RWPE2 (cell line): ENCODE measurements at places on chromosomes 1 and 21.

- no peak overlapping the region for H3K27ac ChIP-seq
Observed at GRCh38 chr1:74593887-74594866, 79.4 kb downstream of the ERICH3 start.

DNA sequence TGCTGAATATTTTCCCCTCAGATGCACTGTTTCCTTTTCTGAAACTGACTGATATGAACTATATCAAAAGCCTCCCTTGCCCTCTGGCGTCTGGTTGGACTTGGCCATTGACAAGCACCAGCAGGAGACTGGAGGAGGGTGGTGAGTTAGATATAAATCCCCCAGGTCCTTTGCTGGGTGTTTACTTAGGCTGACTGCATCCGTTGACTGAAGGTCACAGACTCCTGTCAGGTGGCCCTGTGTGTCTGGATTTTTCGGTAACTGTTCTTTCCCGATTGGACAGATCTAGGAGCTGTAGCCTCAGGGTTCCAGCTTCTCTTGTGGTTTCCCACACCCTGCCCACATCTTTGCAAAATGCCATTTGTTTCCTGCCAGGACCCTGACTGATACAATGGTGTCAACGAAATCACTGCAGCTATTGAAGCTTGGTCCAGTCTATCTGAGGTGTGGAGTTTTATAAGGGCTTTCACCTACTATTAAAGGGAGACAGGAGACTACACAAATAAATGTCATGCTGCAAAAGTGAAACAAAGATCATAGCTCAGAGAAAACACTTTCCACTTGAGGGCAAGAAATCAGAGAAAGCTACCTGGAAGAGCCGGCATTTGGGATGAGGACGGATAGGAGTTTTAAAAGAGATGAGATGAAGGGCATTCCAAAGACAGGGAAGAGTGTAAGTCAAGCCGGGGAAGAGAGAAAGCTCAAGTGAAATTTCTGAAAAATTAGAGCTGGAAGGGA, 1.5 kb upstream of the MAGI3 start:
- DNase-seq = no peak
- peaks cover 10% of the 10 kb centered on the region for H3K4me1 ChIP-seq
- H3K27me3 ChIP-seq = no peaks in the 10 kb centered on the region
- H3K36me3 ChIP-seq = no peaks in the 10 kb centered on the region
- peak overlapping the region; percentile 55 for H3K27ac ChIP-seq

DNA sequence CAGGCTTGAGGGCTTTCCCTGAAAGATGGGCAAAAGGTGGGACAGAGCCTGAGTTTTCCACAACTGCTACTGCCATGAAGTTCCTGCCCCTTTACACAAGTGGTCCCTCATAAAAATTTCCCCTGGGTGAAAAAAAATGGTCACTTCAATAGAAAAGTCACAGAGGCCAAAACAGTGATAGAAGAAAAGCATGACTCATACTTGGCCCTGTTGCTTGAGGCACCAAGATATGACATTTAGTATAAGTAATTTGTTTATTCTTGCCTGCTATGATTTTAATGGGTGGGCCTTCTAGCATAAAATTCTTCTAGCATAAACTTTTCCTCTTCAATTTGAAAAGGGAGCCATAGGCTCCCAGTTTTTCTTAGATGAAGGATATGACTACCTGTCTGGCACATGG, 280.2 kb downstream of the DPYD start:
- no peaks in the 10 kb centered on the region for H3K27me3 ChIP-seq
- H3K4me3 ChIP-seq = no peak overlapping the region
- no peaks in the 10 kb centered on the region for H3K4me1 ChIP-seq
- no peak overlapping the region for H3K27ac ChIP-seq
- DNase-seq = no peak

DNA sequence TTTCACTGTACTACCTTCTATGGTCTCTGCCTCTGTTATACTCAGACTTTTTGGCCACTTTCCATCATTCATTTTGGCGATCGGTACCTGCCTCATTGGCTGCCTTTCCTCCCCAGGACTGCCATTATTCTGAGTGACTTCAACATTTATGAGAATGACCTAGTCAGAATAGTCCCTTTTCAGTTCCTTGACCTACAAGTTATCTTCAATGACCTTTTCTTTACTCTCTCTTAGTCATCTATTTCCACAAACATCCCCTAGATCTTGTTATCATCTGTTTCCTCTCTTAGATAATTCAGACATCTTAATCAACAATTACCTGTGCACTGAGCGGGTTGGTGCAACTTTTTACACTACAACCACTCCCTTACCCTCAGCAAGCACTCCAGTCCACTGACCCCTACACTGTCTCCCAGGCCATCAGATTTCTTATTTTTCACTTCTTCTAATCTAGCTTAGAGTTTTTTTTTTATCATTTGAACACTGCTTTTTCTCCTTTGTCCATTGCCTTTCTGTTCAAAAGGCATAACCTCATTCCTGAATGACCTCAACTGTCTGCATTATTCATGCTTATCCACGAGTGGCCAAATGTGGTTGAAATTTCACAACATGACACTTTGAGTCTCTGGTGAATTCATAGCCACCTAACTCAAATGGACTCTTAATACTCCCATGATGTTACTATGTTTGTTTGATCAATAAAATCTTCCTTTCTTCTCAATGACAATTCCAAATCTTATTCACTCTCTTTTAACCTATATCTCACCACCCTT, 112.7 kb downstream of the HMCN1 start:
- no peaks in the 10 kb centered on the region for H3K36me3 ChIP-seq
- no peak for DNase-seq
- H3K4me3 ChIP-seq = no peak overlapping the region
- H3K27me3 ChIP-seq = no peaks in the 10 kb centered on the region
- no peak overlapping the region for H3K27ac ChIP-seq

- H3K4me1 ChIP-seq = peaks cover 13% of the 10 kb centered on the region
- no peak for DNase-seq
- no peaks in the 10 kb centered on the region for H3K27me3 ChIP-seq
- no peak overlapping the region for H3K4me3 ChIP-seq
Observed at GRCh38 chr1:161484613-161485012, 20.6 kb upstream of the FCGR2A start.

DNA sequence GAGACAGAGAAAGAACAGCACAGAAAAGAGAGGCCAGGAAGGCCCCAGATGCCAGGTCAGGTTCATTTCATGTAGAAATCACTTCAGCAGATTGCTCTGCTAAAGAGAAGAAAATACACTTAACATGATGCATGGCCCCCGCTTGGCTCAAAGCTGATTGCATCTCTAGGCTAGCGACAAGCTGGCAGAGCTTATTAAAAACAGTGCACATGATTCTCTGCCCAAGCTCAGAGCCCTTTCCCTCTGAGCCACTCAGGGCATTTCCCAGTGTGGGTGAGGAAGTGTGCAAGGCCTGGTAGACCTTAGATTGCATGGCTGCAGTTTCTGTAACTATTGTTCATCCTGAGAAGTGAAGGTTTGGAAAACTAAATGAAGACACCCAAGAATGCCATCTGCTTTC, 3.3 kb upstream of the CAPN9 start:
- no peaks in the 10 kb centered on the region for H3K4me1 ChIP-seq
- no peak for DNase-seq
- H3K27ac ChIP-seq = no peak overlapping the region

- H3K4me1 ChIP-seq = no peaks in the 10 kb centered on the region
- H3K4me3 ChIP-seq = no peak overlapping the region
- H3K27me3 ChIP-seq = no peaks in the 10 kb centered on the region
- no peak for DNase-seq
- peaks cover 85% of the 10 kb centered on the region for H3K36me3 ChIP-seq
- no peak overlapping the region for H3K27ac ChIP-seq
Observed at GRCh38 chr1:158087320-158087927, 93.3 kb upstream of the CD1D start.

GRCh38 chr1:74690364-74690696, 16.7 kb upstream of the ERICH3 start:
- H3K27ac ChIP-seq = no peak overlapping the region
- H3K4me1 ChIP-seq = peaks cover 13% of the 10 kb centered on the region

DNA sequence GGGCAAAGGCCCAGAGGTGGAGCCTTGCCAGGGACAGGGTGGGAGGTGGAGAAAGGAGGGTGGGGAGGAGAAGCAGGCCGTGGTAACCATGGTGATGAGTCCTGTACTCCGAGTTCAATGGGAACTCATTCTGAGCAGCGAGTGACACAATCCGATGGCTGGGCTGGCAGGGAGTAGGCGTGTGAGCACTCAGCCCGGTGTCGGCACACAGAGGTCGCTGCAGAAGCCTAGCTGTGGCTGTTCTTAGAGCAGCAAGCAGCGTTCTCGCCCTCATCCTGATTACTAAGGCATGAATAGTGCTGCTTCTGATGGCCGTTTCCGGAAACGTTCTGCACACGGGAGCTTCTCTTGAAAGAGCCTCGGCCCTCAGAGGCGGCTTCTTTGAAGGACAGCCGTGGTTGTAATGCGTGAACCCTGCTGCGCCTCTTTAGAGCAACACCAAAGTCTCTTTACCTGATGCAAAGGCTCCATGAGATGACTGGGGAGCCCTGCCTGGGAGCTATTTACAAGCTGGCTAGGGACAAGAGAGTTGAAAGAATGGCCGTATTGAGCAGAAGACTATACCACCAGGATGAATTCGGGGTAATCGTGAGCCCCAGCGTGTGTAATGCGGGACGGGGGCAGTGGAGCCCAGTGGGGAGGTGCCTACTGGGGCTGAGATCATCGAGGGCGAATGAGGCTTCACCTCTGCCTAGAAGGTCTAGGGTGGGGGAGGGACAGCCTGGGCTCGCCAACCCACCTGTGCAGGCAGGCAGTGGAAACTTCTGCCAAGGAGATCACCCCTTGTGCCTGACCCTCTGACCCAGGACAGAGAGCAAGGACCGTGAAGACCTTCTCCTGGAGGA, 72.8 kb upstream of the PAX7 start:
- peaks cover 44% of the 10 kb centered on the region for H3K27me3 ChIP-seq
- no peak for DNase-seq
- no peaks in the 10 kb centered on the region for H3K4me1 ChIP-seq
- H3K4me3 ChIP-seq = no peak overlapping the region
- no peak overlapping the region for H3K27ac ChIP-seq

GRCh38 chr1:85296980-85297379, 20.5 kb upstream of the BCL10 start:
- H3K4me1 ChIP-seq = peaks cover 38% of the 10 kb centered on the region
- no peaks in the 10 kb centered on the region for H3K27me3 ChIP-seq
- no peak for DNase-seq
- no peaks in the 10 kb centered on the region for H3K36me3 ChIP-seq
- peak overlapping the region; percentile 87 for H3K27ac ChIP-seq

DNA sequence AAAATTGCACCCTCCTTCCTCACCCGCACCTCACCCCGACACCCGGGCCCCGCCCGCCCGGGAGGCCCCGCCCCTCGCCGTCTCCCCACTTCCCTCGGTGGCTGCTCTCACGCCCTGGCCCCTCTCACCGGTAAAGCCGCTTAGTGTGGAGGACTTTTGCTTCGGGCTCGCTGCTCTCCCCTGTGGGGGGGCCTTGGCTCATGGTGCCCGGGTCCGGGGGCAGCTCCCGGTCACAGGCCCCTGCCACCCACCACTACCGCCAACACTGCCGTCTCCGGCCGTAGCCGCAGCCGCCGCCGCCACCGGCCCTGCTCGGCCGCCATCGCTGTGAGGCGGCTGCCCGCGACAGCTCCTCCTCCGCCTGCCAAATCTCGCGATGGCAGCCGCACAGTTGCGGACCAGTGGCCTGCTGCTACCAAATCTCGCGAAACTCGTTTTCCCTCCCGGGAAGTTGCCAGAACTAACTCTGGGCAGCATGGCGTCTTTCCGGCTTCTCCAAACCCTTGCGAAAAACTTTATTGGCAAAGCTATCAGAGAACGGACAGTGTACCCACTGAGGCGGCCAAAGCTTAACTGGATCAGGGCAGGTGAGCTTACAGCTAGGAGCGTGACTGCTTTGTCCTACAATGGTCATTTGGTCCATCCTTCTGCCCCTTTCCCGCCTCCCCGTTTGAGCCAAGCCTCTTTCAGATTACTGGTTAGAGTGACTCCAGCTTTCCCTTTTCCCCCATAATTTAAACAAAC, at the start of gene SMG5:
SMG5 (minus strand) TSS at position 347 of the 744 bp plus-strand sequence; CDS start at position 202, 145 bp downstream.
- peak within 1 kb of the TSS; percentile 65 for H3K27ac ChIP-seq
- no peaks in the 10 kb centered on the region for H3K27me3 ChIP-seq
- peak within 1 kb of the TSS; percentile 85 for H3K4me3 ChIP-seq
- H3K4me1 ChIP-seq = peaks cover 14% of the 10 kb centered on the region

GRCh38 chr1:231240883-231241735, at the start of gene GNPAT:
Gene GNPAT (plus strand): TSS chr1:231241212. CDS start chr1:231241379, 167 bp downstream.
- H3K27me3 ChIP-seq = no peaks in the 10 kb centered on the region
- peaks cover 5% of the 10 kb centered on the region for H3K4me1 ChIP-seq
- DNase-seq = peak; percentile 78
- peaks cover 11% of the 10 kb centered on the region; the same call in 1 of the 2 replicates for H3K36me3 ChIP-seq

GRCh38 chr1:33180911-33181890, 642 bp downstream of the TRIM62 start:
- H3K27ac ChIP-seq = no peak overlapping the region
- no peaks in the 10 kb centered on the region for H3K36me3 ChIP-seq
- H3K4me3 ChIP-seq = peak overlapping the region; percentile 72
- peaks cover 4% of the 10 kb centered on the region for H3K4me1 ChIP-seq
- no peak for DNase-seq
